ENCODE measurements at places on chromosomes 3 and 15. TPM values are rescaled to one million over a fixed set of nuclear protein-coding genes. Genes with fewer than 3 reads are reported as not detected.

The FSIP1 gene
- 0.93 TPM for polyA plus RNA-seq

The PARP15 gene
- 1.0 TPM for polyA plus RNA-seq

The ALDH1L1 gene
- 1.1 TPM for polyA plus RNA-seq

The SUSD5 gene
- 3.4 TPM for polyA plus RNA-seq

The TP63 gene
- 0.59 TPM for polyA plus RNA-seq

The OR5K2 gene
- polyA plus RNA-seq: 0.58 TPM

The P2RY1 gene
- polyA plus RNA-seq: 10.3 TPM

The SSR3 gene
- 119 TPM for polyA plus RNA-seq

- DNase-seq: no peak
Observed at GRCh38 chr3:48238531-48239085, 2.3 kb upstream of the ZNF589 start.

- peak; percentile 19 for DNase-seq
Observed at GRCh38 chr3:122101646-122102045, 46.5 kb downstream of the CD86 start.

- DNase-seq: no peak
Observed at GRCh38 chr3:177402533-177402932, 205.3 kb upstream of the TBL1XR1 start.

- DNase-seq: no peak
Observed at GRCh38 chr3:51386159-51386851, 1.2 kb downstream of the MANF start.

DNA sequence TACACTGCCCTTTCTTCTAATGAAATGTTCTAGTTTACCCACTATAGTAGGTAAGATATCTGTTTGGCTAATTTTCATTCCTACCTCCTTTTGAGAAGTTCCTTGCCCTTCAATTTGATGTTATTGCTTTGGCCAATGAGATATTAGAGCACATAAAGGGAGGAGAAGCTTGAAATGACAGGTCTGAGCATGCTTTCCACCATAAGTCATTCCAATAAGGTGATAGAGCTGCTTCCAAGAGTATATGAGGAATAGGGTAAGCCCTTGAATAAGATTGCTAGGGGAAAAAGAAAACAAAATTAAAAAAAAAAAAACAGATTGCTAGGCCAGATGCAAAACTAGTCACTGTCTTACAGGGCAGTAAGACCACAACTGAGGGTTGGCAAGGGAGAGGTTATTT, 78.9 kb upstream of the TRIM42 start:
- DNase-seq: no peak

GRCh38 chr3:184954251-184954650, 142.3 kb downstream of the VPS8 start:
- no peak for DNase-seq

DNA sequence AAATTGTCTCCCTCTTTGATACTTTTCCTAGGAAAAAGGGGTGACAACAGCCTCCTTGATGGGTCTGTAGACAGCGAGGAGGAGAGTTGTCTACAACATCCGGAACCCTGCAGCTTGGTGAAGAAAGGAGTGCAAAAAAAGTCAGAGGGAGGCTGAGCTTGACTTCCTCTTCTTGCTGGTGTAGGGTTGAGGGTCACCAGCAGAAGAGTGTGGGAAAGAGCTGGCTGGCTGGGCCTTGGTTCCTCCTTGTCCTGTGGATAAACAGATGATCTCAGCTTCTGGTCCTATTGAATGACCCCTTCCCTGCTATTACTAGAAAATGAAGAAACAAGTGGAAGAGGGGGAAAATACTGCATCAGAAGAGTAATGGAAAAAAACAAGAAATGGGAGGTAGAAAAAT, 20.4 kb downstream of the SLC7A14 start:
- DNase-seq: no peak

DNA sequence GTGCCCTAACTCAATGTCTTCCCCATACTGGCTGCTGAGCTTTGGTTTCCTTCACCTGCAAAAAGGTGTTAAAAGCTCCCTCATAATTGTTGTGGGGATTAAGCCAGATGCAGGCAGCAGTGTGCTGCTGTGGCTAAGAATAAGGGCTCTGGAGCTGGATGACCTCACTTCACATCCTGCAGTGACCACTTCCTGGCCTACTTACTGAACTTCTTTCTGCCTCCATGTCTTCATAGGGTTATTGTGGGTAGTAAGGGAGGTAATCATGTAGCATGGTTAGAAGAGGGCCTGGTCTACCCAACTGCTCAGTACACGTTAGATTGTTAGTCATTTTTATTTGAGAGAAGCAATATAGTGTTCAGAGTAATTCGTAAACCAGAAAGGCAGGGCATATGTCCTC, 18.4 kb downstream of the GYG1 start:
- no peak for DNase-seq

DNA sequence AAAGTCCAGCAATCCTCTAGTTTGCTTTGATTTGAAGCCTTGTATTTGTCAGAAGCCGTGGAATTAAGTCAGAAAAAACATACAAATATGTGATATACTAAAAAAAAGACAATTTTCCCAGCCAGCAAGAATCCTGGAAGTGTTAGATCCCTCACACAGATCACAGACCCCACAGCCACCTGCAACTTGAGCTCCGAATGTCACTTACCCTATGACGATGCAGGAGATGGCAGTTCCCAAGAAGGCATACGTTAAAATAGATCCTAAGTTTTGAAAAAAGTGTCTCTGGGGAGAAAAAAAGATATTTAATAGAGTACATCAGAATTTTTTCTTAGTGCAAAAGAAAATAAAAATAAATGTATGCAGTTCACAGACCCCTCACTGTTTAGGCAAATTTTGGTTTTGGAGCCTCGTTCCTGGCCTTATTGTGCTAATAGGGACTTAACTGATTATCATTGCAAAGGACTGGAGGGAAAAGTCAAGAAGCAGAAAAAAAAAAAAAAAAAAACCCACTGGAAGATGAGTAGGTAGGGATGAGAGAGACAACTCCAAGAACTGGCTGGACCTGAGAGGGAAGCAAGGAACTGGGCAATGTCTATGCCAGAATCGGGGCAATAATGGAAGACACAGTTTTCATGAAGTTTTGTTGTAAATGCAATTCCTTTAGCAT, 53.3 kb downstream of the SLC9A9 start:
- DNase-seq: no peak

DNA sequence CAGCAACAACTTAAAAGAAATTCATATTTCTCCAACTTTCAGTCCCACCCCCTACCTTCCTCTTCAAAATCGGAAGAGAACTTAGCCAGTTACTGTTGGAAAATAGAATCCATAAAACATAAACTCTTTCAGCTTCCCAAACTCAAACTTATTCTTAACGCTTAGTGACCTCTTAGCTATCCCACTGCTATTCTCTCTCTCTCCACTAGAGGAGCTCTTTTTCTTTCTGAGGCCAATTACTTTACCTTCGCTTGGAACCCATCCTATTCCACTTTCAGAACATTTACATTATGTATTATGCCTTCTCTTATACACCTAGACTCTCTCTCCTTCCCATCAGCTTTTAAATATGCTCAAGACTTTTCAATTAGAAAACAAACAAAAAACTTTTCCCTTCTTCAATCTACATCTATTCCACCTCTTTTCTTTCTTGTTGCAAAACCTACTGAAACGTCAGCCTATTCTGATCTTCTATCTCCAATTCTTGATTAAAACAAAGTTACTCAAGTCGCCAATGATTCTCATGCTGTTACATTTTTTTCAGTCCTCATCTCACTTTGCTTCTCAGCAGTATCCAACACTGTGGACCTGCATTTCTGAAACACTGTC, 13.4 kb upstream of the GHSR start:
- no peak for DNase-seq

GRCh38 chr3:170907637-170908234, 701 bp downstream of the EIF5A2 start:
- no peak for DNase-seq

GRCh38 chr3:64685800-64686445, 1.9 kb downstream of the ADAMTS9 start:
- peak; percentile 96 for DNase-seq

- no peak for DNase-seq
Observed at GRCh38 chr15:83927704-83928391, 273.9 kb downstream of the ADAMTSL3 start.

GRCh38 chr15:90545095-90545494, 15.4 kb downstream of the CRTC3 start:
- DNase-seq: no peak

- no peak for DNase-seq
Observed at GRCh38 chr15:65906396-65906795, 37.1 kb downstream of the RAB11A start.

GRCh38 chr3:94162700-94163099, 99.8 kb downstream of the NSUN3 start:
- DNase-seq: no peak

DNA sequence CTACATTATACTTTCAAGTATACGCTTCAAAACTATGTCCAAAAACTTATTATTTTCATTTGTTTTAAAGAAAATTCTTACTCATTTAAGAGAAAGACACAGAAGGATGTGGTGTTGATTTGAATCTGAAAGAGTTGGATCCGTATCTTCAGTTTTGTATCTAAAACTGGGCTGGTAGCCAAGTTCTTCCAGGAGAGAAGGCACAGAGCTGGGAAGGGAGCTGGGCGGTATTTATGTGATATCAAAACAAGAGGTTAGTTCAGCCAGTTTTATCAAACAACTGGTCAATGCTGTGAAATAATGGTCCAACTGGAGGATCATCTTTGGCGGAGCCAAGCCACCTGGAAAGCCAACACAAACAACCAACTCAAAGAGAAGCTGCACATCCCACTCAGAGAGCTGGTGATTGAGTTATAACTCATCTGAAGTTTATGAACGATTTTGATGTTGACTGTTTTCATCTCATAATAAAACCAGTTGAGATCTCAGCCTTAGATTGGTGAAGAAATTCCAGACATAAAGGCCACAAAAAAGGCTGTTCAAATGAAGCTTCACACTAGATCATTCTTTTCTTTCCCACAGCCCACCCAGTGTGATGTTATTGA, 489.6 kb upstream of the RASGRP1 start:
- DNase-seq: no peak

- no peak for DNase-seq
Observed at GRCh38 chr15:70172566-70173225, 75.0 kb upstream of the TLE3 start.

DNA sequence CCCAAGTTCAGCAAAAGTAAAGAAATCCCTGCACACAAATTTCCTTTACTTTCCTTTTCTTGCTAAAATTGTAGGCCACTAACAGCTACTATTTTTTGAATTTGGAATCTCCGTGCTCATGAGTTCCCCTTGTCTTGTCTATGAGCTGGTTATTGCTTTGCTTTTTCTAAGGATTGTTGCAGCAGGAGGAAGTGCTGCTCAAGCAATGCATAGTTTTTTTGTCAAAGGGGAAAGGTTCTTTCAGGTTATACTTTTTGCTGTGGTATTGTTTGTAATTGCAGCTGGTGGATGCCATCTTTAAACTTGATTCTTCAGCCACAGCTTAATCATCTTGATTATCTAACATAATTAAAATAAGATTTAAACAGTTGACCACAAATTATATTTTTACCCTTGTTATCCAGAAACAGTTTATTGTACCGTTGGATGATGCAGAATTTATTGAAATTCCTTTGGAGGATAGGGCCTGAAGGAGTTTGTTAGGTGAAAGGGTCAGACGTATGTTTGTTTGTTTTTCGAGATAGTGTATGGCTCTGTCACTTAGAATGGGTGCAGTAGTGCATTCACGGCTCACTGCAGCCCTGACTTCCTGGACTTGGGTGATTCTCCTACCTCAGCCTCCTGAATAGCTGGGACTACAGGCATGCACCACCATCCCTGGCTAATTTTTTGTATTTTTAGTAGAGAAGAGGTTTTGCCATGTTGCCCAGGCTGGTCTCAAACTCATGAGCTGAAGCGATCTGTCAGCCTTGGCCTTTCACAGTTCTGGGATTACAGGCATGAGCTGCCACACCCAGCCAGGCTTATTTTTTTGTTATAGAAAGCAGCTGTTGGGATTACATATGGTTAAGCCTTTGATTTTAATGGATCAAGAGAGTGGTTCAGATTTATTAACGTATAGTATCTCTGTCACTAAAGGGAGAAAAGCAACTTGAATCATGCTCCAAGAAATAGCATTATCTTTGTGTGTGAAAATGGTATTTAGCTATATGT, 11.7 kb downstream of the MGA start:
- DNase-seq: no peak

Measured in right lung (tissue), 10 donors.